ENCODE measurements at places on chromosomes 7 and 10. TPM values are rescaled to one million over a fixed set of nuclear protein-coding genes. Genes with fewer than 3 reads are reported as not detected.
A peak's percentile ranks its signal among the peaks of the same experiment; 100 is the strongest.

DNA sequence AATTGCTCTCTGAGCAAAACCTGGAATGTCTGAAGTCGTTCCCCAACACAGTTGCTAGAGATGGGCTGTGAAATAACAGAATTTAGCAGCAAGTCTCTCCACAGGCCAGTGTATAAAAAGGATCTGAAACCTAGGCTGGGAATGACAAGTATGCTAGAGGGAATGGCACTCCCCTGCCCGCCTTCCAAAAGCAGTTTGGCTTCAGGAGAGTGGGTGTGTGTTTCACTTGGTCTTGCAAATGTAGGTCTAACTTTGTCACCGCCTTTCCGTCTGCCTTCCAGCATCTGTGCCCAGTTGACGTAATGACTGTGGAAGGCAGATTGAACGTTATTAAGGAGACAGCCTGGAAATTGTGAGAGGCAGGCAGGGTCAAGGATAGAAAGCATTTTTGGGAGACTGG lies 18.0 kb upstream of the MTURN start:
- DNase-seq = no peak

NACAD gene
- 0.08 TPM for total RNA-seq

- peak; percentile 38 for DNase-seq
Measured at GRCh38 chr7:91041901-91042484, 222.2 kb upstream of the FZD1 start.

MYO1G gene
- 0.10 TPM for total RNA-seq

PRSS37 gene
- not detected for total RNA-seq

- DNase-seq = no peak
Measured at GRCh38 chr10:130958981-130959751, 352.4 kb downstream of the TCERG1L start.

- no peak for DNase-seq
Measured at GRCh38 chr7:30752979-30753378, 1.0 kb downstream of the INMT start.

PRXL2A gene
- total RNA-seq = 0.07 TPM

- DNase-seq = peak; percentile 89
Measured at GRCh38 chr7:24701261-24702235, 55.7 kb downstream of the GSDME start.

DNA sequence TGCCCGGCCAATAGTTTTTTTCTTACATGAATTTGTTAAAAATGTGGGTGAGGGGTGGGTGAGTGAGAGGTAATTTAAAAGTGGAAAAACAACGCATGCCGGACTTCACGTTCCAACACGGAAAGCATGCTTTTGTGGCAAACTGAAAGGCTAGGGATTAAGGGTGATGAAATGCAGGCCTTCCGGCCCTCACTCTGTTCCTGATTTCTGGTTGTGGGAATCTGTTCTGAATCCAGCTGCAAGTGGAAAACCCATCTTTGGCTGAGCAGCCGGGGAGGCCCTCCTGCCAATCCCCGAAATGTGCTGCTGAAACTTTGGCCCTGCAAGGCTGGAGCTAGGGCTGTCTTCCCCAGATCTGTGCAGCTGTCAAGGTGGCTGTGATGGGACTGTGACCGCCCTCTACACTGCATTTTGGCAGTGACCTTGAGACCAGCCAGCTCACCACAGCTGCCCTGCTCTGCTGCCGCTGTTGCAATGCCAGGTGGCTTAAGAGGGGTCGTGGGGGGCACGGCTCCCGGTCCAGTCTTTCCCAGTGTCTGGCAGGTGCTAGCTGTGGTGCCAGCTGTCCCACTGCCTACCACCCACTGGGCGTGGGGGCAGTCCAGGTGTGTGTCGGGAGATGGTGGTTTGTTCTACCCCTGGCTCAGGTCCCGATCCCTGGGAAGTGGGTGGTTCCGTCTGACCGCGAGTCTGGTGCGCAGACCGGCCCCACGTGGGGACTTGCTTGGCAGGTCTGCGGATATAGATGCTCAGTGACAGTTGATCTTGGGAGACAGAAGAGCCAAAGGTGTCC lies 39.0 kb downstream of the TET1 start:
- DNase-seq = no peak

DNA sequence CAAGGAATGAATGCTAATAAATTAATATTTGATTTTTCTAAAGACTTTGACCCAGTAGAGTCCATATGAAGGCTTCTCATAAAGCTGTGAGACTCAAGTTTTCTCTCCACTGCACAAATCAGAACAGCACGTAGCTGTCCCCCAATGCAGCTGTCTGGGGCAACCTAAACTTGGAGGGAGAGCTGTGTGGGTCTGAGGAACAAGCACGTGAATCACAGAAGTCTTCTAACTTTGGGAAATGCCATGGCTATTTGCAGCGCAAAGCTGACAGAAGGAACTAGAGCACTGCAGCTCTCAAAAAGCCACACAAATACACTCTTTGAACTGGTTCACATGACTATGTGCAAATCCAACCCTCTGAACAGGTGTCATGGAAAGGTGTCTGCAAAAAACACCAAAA lies 47.9 kb downstream of the COL1A2 start:
- no peak for DNase-seq

GRCh38 chr7:35596061-35596460 lies 98.9 kb downstream of the HERPUD2 start:
- DNase-seq = peak; percentile 63

- DNase-seq = no peak
Measured at GRCh38 chr10:91556691-91557566, 75.9 kb downstream of the PPP1R3C start.

NKX2-3 gene
- not detected for total RNA-seq

DNA sequence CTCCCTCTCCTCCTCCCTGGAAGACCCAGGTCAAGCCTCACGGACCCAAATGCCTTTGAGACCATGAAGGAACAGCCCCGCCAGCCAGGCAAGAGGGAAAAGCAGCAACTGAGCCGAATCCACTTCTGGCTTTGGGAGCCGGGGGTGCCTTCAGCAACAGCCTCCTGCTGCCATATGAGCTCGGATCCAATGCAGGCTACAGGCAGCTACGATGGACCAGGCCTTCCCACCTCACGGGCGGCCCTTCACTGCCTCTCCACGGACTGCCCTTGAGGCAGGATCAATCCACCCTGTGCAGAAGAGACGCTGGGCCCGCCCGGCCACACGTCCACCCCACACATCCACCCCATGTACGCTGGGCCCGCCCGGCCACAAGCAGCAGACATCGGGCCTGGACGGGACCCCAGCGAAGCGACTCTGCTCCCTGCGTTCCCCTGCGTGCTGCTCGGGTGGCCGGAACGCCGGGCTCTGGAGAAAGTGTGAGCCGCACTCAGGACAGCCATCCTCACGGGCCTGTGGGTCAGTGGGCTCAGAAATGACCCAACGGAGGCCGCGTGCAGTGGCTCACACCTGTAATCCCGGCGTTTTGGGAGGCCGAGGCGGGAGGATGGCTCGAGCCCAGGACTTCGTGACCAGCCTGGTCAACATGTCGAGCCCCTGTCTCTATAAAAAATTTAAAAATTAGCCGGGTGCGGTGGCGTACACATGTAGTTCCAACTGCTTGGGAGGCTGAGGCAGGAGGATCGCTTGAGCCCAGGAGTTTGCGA lies 82.0 kb downstream of the FOXL3 start:
- DNase-seq = no peak

STEAP1B gene
- total RNA-seq = 0.08 TPM

DNA sequence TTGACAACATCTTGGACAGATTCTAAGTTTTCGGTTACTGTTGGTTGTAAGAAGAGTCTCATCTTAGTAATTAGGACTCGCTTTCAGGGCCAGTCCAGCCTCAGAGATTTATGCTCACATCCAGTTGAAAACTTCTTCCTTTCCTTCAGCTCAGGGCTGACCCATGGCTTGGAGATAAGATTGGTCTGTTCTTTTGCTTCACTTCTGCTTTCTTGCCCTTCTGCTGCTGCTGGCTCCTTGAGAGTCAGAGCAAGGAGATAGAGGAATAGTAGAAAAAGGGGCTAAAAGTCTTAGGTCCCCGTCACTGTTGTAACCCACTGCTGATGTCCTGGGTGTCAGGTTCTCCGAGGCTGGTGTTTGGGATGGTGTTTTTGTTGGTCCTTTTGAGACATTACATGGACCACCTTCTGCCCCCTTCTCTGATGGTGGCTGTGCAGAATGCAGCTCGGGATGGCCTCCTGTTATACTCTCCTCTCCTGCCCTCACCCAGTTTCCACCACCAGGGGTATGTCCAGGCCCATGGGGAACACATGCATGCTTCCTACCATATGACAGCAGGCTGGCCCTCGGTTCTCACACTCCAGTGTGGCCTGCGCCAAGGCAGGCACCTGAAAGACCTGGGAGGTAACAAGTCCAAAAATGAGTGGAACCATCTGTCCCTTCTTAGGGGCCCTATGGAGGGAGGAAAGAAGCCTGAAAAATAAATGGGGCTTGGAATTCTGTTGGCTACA lies 67.8 kb upstream of the PCBD1 start:
- DNase-seq = peak; percentile 11

- no peak for DNase-seq
Measured at GRCh38 chr7:153838591-153838990, 213.6 kb upstream of the DPP6 start.

- peak; percentile 49 for DNase-seq
Measured at GRCh38 chr10:52956461-52956860, 183.9 kb upstream of the MBL2 start.

DNA sequence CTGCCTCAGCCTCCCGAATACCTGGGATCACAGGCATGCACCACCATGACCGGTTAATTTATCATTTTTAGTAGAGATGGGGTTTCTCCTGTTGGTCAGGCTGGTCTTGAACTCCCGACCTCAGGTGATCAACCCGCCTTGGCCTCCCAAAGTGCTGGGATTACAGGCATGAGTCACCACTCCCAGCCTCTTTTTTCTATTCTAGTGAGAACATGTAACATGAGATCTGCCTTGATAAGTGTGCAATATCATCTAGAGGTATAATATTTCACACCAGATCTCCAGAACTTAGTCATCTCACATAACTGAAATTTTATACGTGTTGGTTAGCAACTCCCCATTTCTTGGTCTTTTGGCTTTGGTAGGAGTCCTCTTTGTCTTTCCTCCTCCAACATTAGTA lies 656.9 kb downstream of the CNTNAP2 start:
- DNase-seq = peak; percentile 62

DNA sequence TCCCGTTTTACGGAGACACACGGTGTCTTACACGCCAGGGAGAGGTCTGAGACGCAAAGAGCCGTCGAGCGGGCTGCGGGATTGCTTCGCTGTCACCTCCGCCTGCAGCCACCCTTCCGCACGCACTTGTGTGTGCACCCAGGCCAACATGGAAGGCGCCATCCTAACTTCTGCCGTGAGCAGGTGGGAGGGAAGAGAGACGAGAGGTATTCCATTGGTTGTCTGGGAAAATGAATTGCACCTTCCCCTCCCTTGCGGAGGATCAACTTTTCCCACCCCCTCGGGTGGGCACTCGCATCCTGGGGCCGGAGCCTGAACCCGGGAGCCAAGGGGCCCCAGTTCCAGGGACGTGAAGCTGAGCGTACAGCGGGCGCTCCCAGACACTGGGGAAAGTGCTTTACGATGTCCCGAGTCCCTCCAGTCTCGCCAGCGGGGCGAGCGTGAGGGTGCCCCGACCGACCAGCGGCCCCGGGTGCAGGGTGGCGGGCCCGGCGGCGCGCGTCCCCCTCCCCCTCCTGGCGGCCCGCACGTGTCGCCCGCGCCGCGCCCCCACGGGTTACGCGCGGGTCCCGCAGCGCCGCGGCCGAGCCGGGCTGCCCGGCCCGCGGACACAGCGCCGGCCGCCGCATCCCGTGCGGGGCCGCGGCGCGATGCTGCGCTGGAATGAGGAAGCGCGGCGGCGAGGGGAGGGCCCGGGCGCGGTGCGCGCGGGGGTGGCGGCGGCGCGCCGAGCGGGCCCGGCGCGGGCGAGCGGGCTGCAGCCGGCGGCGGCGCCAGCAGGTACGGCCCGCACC lies 984 bp upstream of the IKZF1 start:
- DNase-seq = no peak

DNA sequence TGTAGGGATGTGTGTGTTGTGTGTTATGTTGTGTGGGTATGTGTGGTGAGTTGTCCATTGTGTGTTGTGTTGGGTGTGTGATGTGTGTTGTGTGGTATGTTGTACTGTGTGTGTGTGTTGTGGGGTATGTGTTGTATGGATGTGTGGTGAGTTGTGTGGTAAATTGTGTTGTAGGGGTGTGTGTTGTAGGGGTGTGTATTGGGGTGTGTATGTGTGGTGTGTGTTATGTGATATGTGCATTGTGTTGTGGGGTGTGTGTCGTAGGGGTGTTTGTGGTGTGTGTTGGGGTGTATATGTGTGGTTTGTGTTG lies 97.8 kb upstream of the PODXL start:
- DNase-seq = no peak

JCAD gene
- total RNA-seq = 8.5 TPM

SPOCK2 gene
- total RNA-seq = not detected

SLC18A3 gene
- total RNA-seq = not detected

COL17A1 gene
- 14.2 TPM for total RNA-seq

WNT8B gene
- not detected for total RNA-seq

AOC1 gene
- not detected for total RNA-seq

ELOVL3 gene
- not detected for total RNA-seq

DNA sequence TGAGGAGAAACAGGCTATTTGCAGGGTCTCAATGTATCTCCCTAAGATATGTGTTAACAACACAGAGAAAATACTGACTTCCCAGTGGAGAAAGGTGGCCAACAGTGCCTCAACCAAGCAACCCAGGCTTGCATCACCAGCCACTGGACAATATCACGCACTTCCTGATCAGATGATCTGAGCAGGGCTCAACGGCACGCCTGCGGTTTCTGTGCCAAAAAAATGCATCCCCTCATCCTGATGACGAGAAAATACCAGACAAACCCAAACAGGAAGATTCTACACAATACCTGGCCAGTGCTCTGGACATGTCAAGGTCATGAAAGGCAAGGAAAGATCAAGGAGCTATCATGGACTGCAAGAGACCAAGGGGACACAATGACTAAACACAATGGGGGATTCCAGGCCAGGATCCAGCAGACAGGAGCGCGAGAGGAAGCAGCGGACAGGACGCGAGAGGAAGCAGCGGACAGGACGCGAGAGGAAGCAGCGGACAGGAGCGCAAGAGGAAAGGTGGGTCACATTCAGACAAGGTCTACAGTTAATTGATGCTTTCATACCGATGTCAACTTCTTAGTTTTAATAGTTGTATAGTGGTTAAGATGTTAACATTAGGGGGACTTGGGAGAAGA lies 51.1 kb downstream of the GNA12 start:
- no peak for DNase-seq

MACC1 gene
- not detected for total RNA-seq

DNA sequence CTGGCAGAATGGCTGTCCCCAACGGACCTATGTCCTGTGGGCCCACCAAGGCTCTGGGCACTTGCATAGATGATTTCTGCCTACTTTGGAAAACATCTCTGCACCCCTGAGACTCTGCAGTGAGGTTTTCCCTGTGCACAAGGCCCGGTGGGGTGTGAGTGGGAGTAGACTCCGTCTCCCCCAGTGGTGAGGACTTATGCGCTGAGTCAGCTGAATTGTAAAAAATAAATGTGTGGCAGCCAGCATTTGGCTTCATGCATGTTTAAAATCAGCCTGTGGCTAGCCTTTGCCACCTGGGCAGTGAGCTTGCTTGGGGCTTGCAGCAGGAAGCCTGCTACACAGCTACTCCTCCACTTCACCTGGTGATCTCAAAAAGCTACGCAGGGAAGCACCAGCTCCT lies 139.3 kb upstream of the WDR11 start:
- DNase-seq = no peak

- DNase-seq = no peak
Measured at GRCh38 chr10:131806646-131807317, 94.0 kb upstream of the PPP2R2D start.

All from HT1080 (cell line).